AG09319 (cell line): ENCODE measurements at places on chromosomes 12 and 14.

DNA sequence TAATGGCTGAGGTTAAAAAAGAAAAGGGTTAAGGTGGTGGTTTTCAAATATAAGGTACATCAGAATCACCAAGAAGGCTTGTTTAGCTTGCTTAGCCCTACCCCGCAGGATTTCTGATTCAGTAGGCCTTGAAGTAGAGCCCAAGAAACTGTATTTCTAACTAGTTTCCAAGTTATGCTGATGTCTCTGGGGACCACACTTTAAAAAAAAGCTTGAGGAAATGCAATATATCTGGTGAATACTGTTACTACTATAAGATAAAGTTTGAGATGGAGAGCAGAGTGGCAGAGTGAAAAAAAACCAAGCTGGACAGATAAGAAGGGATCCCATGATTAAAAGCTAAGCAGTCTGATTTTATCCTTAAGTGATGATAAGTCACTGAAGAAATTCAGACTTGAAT is 18.3 kb upstream of the GXYLT1 start:
- no peak for DNase-seq

GRCh38 chr12:117343849-117344248 is 17.6 kb downstream of the NOS1 start:
- DNase-seq, result no peak

GRCh38 chr12:97575403-97576193 is 113.0 kb downstream of the RMST start:
- no peak for DNase-seq

- no peak for DNase-seq
These were observed 96.1 kb upstream of the EGLN3 start for GRCh38 chr14:34046799-34047520.

DNA sequence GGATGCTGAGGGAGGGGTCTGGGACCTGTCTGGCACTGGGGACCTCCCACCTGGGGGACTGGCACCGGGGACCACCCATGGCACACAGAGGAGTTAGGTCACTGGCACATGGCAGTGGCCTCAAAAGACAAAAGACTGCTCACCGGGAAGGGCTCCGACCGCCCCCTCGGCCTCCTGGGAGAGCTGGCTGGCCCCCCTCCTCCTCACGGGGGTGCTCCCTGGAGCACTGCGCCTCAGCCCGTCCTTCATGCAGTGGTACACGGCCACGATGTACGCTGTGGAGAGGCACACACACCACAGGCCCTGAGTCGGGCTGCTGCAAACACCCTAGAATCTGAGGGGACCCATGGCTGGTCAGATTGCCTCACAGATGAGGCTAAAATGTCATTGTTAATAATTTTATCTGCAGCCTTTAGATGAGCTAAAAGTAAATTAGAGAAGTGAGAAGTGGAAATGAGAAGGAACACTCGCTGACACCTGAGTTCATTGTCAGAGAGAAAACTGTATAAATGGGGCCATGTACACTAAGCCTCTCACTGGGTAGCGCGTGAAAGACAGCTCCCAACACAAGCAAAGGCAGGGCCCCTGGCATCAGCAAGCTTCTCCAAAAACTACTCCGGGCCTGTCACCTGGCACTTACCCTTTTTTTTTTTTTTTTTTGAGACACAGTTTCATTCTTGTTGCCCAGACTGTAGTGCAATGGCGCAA is 14.1 kb downstream of the P2RX2 start:
- no peak for DNase-seq
